NCI-H524 treated with DMSO at 0.1 percent for 48 hours (cell line): ENCODE measurements at places on chromosomes 5 and 9.
A peak's percentile ranks its signal among the peaks of the same experiment; 100 is the strongest.

GRCh38 chr5:93954421-93955069, 213.1 kb upstream of the POU5F2 start:
- no peak for DNase-seq

- DNase-seq = no peak
Observed at GRCh38 chr9:32502464-32502863, 23.5 kb downstream of the RIGI start.

- no peak for DNase-seq
Observed at GRCh38 chr9:99137225-99137624, 32.3 kb downstream of the TGFBR1 start.

DNA sequence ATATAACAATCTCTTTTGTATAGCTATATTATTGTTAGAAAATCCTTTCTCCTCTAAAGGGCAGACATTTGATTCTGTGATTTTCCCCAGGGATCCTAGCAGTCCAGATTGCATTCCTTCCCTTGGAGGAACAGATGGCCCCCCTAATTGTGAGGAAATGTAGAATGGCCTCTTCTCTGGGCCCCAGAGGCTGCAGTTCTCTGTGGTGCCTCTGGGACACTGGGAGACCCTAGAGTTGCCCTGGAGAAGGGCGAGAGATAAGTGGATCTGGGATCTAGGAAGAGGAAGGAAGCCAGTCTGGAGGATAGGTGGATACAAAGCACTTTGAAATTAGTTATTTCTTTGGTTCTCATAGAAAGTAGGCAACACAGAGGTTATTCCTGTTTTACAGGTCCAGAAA, 1.9 kb upstream of the HINT2 start:
- peak; percentile 75 for DNase-seq

- DNase-seq = no peak
Observed at GRCh38 chr5:108728566-108729241, 19.0 kb upstream of the FER start.

DNA sequence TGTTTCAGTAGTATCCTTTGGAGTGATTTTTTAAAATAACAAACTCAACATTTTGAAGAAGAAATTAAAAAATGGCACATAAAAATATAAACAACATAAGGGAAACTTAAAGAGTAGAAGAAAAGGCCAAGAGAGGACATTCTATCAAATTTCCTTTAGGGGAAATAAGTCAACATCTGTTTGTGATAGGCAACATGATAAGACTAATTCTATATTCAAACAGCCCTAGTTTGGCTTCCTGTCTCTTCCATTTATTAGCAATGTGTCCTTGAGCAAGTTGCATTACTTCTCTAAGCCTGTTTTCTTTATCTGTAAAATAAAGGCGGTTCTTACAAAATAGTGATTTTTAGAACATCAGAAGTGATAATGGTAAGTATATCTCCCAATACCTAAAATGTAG, 24.7 kb downstream of the TYRP1 start:
- DNase-seq = no peak
